Bronchial epithelial cell (primary cell): ENCODE measurements at places on chromosomes 16 and 17. TPM values are rescaled to one million over a fixed set of nuclear protein-coding genes. Genes with fewer than 3 reads are reported as not detected.

DNA sequence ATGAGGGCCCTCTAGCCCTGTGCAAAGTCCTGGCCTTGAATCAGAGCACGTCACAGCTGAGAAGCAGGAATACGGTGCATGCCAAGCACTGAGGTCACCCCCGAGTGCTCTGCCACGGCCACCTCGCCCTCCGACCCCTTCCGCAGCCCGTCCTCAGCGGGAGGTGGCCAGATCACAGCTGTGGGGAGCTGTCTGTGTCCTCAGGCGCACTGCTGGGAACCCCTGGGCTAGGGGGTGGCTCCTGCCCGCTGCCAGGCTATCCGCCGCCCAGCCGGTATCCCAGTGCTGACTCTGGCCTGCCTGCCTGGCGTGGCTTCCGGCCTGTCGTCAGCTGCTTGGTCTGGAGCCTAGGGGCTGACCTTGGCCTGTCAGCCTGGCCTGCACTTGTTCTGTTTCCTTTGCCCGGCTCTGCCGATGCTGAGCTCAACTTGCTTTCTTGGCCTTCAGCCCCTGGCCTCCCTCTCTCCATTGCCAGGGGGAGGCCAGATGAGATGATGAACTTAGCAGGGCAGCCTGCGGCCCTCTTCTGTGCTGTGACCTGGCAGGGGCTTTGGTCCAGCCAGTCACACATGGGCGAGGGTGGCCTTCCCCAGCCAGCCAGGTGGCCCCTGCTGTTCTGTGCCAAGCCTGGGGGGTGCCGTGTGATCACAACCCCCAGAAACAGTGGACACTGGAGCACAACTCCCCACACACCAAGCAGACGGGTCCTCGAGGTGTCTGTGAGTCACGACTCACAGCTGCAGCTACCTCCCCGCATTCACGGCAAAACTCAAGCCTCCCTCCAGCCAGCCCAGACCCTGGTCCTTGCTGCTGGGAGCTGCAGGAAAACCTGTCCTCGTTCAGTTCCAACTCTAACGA is 77.3 kb downstream of the ZDHHC7 start:
- no peak for DNase-seq

The GLIS2 gene
- 0.53 and 0.77 TPM in 2 replicates for total RNA-seq

The PABPN1L gene
- not detected in 2 replicates for total RNA-seq

- no peak for DNase-seq
These were observed 43.7 kb upstream of the NFAT5 start for GRCh38 chr16:69522041-69522578.

The G6PC1 gene
- not detected in 2 replicates for total RNA-seq
